KG1 (cell line): ENCODE measurements at places on chromosomes 2 and 18.

- DNase-seq: no peak
These were observed 25.3 kb downstream of the ADCY3 start for GRCh38 chr2:24894750-24895149.

DNA sequence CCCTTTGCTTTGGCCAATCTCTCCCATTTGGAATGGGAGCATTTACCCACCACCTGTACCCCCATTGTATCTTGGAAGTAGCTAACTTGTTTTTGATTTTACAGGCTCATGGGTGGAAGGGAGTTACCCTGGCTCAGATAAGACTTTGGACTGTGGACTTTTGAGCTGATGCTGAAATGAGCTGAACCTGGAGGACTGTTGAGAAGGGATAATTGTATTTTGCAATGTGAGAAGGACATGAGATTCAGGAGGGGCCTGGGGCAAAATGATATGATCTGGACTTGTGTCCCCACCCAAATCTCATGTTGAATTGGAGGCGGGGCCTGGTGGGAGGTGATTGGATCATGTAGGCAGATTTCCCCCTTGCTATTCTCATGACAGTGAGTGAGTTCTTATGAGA is 58.6 kb upstream of the ZFP36L2 start:
- DNase-seq: no peak

- no peak for DNase-seq
These were observed 255.9 kb upstream of the MYT1L start for GRCh38 chr2:2586931-2587330.

GRCh38 chr18:39969803-39970494 is 1985.1 kb upstream of the PIK3C3 start:
- no peak for DNase-seq

- DNase-seq: no peak
These were observed 129.1 kb upstream of the LGALSL start for GRCh38 chr2:64324746-64325410.

GRCh38 chr2:103618112-103618511 is 856.3 kb downstream of the TMEM182 start:
- no peak for DNase-seq

GRCh38 chr2:240685771-240686371 is 3.2 kb upstream of the AQP12B start:
- DNase-seq: no peak

GRCh38 chr2:174901075-174901474 is 104.1 kb downstream of the CHN1 start:
- DNase-seq: no peak

DNA sequence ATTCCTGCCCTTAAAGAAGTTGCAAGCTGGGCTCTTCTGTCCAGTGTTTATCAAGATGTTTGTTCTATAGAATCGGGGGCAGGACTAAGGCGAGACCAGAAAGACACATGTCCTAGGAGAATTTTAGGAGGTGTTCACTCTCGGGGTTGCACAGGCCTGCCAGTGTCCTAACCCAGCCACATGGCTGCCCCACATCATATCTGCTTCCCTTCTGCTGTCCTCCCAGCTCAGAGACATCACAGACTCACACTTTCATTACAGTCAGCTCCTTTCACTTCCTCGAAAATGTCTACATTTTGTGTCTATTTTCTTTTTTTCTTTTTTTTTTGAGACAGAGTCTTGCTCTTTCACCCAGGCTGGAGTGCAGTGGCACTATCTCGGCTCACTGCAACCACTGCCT is 10.7 kb upstream of the MRO start:
- no peak for DNase-seq

GRCh38 chr2:128695646-128696220 is 377.1 kb upstream of the HS6ST1 start:
- no peak for DNase-seq

DNA sequence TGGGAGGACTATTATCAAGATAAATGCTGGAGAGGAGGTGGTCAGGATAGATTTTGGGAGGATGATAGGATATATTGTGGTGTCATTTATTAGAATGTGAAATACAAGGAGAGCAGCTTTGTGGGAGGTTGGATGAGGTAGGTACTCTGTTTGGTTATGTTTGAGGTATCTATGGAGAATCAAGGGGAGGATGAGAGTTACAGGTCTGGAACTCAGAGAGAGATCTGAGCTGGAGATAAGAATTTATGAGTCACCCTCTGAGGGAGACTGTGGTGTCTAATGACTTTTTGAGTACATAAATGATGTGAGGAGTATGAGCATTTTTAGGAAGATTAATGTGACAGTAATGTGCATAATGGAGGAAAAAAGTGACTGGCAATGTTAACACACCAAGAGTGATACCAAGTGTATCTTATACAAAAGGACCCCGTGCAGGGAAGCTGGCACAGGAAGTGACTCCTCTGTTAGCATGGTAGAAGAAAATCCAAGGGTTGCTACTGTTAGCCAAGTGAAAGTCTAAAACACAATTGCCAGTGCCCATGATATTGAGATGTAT is 48.2 kb downstream of the CRIM1 start:
- no peak for DNase-seq

DNA sequence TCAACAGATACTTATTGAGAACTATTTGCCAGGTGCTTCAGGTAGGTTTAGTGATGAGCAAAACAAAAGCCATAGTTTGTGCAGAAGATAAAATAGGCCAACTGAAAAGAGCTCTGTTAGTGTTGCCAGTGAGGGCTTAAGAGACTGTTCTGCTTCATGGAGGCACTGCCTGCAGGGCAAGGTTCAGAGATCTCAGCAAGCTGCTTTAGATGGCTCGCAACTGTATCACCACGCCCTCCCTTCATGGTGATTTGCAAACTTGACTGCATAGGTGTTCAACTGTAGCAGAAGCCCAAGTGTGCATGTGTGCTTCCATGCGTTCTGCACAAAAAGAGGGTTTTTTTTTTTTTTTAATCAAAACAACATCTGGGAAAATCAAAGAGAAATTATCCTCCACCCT is 84.5 kb downstream of the RAPH1 start:
- no peak for DNase-seq

DNA sequence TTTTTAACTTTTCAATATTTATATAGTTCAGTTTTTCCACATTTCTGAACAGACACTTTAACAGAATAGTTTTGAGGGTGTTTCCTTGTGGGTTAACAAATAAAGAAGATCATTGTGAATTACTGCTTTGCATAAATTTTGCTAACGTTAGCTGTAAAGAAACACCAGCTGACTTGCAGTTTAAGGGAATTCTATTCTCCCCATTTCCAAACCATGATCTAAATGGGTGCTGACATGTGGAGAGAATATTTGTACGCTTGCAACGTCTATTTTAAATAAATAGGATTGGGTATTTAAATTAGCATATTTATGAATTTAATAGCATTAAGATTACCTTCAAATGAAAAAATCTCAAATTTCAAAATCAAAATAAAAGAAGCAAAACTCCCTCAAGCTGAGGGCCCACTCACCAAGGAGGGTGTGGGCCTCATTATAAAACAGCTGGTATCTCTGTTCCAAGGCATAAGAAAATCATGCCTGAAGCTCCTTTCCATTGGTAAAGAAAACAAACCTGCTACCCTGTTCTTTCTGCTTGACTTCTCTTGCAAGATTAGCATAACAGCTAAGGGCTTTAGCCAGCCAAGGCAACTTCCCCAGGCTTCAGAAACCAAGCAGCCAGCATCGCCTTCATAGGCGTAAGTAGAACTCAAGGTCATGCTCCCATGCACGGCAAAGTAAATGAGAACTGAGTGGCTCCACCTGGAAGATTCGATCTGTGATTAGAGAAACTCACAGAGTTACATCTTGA is 3.2 kb downstream of the MRO start:
- no peak for DNase-seq

GRCh38 chr2:167478196-167478595 is 589.9 kb downstream of the XIRP2 start:
- DNase-seq: no peak

DNA sequence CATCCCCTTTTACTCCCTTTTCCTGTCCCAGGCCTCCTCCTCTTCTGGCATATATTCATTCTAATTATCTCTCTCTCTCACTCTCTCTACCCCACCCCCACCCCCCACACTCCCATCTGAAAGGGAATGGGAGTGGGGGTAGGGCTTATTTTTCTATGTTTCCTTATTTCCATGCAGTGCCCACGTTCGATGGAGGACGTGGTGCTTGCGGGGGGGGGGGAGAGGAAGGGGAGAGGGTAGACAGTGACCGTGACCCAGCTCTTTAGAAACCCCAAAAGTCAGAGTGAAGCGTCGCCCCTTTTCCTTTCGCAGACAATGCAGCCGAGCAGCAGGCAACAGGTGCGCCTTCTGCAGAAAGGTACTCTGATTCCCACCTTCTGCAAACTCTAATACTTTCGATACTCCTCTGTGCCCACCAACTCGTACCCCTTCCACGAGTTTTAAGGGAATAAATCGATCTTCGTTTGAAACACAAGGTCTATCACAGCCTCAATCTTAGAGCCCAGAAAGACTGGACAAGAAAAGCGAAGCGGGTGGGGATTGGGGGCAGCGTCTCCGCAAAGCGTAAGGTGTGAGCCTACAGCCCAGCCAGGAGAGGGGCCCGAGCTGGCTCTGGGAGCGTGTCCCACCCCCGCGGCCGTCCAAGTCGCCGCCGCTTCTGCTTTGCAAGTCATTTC is 891 bp upstream of the NR4A2 start:
- no peak for DNase-seq

GRCh38 chr2:11691076-11691660 is 21.2 kb upstream of the NTSR2 start:
- no peak for DNase-seq

GRCh38 chr18:76821356-76821874 is 942 bp upstream of the ZNF236 start:
- DNase-seq: no peak

GRCh38 chr2:2098458-2099167 is 232.5 kb downstream of the MYT1L start:
- DNase-seq: no peak

DNA sequence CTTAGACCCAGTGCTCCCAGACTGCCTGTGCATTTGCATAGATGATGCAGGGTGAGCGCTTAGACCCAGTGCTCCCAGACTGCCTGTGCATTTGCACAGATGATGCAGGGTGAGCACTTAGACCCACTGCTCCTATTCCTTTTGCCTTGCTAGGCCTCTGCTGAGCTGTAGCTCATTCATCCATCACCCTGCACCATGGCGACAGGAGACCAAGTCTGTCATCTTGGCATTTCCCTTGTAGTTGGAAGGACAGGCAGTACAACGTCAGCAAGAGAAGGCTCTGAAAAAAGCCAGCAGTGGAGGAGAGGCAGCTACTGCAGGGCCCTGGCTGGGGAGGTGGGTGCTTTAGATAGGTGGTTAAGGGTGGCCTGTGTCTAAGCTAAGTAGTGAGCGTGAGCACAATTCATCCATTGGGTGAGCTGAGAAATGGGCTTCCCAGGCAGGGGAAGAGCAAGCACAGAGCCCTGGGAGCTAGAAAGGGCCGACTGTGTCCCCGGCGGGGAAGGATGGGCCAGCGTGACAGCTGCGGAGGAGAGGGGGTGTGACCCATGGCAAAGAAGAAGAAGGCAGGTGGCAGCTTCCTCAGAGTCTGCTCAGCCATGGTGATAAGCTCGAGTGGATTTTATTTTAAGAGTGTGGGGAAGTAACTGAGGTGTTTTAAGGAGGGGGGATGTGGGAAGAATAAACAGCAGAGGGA is 108.8 kb downstream of the LPIN1 start:
- DNase-seq: no peak

GRCh38 chr2:233988581-233988980 is 61.9 kb upstream of the SPP2 start:
- DNase-seq: no peak

- DNase-seq: no peak
These were observed 20.8 kb upstream of the MGAT4A start for GRCh38 chr2:98751748-98752147.
